NCI-H460 (cell line): ENCODE measurements at places on chromosomes 13 and 19.

- no peak for DNase-seq
These were observed 5.3 kb downstream of the NECTIN2 start for GRCh38 chr19:44851427-44851826.

- no peak for DNase-seq
These were observed 4.8 kb downstream of the F2RL3 start for GRCh38 chr19:16893686-16893989.

DNA sequence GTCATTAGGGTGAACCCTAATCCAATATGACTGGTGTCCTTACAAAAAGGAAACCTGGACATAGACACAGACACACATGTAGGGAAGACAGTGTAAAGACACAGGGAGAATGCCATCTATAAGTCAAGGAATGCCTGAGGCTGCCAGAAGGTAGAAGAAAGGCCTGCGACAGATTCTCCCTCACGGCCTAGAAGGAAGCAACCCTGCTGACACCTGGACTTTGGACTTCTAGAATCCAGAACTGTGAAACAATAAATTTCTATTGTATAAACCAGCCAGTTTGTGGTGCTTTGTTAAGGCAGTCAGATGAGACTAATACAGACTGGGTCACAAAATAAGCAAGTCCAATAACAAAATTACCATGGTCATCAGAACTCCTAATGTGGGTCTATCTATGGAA is 120.4 kb downstream of the ENOX1 start:
- no peak for DNase-seq

DNA sequence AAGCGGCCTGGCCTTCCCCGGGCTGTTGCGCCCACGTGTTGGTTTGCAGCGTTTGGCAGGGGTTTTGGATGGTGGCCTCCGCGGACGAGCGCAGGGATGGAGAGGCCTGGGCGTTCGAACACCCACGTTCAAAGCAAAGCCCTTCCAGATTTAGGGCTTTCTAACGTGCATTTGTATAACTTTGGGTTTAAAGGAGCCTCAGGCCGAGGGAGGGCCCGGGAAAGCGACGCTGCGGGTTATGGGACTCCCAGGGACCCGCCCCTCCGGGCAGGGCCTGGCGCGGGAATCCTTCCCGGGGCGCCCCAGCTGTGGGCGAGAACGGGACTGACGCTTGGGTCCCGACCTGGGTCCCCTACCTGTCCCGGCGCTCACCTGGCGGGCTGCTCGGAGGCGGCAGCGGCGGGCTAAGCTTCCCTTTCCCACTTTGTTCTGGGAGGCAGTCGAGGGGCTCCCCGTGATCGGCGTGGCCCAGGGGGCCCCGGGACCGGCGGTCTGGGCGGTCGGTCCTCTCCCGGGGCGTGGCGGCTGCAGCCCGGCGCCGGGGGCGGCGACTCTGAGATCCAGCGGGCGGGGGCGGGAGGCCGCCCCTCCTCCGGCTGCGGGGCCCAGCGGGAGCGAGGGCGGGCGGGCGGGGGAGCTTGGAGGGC is at the start of gene FBXO17:
Gene FBXO17, minus strand, starts transcription at position 529 of the 647 bp plus-strand sequence. CDS start 25,423 bp downstream, outside the sequence.
- no peak for DNase-seq

DNA sequence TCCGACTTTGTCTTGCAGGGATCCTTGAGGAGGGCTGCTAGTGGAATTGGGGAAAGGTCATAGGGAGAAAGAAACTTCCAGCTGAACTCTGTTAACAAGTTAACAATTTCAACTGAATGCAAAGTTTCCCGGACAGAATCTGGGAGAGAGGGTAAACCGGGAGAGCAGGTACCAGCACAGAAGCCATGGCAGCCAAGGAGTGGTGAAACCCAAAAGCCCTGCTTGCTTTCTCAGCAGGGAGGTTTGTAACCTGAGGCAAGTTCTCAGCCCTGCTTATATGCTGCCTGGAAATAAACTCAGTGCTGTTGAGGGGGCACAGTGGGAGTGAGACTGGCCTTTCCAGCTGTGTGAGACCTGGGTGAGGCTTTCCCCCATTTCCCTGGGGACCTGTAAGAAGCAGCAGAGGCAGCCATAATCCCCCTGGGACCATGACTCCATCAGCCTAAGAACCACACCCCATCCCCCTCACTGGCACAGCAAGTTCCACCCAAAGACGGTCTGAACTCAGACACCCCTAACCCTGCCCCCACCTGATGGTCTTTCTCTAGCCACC is 84.0 kb downstream of the SUCLA2 start:
- DNase-seq = no peak

- no peak for DNase-seq
These were observed at the start of gene SHISA2 for GRCh38 chr13:26051657-26052311. TSS of gene SHISA2 (minus strand) at chr13:26052016. CDS start at chr13:26050975, 1,041 bp downstream.

DNA sequence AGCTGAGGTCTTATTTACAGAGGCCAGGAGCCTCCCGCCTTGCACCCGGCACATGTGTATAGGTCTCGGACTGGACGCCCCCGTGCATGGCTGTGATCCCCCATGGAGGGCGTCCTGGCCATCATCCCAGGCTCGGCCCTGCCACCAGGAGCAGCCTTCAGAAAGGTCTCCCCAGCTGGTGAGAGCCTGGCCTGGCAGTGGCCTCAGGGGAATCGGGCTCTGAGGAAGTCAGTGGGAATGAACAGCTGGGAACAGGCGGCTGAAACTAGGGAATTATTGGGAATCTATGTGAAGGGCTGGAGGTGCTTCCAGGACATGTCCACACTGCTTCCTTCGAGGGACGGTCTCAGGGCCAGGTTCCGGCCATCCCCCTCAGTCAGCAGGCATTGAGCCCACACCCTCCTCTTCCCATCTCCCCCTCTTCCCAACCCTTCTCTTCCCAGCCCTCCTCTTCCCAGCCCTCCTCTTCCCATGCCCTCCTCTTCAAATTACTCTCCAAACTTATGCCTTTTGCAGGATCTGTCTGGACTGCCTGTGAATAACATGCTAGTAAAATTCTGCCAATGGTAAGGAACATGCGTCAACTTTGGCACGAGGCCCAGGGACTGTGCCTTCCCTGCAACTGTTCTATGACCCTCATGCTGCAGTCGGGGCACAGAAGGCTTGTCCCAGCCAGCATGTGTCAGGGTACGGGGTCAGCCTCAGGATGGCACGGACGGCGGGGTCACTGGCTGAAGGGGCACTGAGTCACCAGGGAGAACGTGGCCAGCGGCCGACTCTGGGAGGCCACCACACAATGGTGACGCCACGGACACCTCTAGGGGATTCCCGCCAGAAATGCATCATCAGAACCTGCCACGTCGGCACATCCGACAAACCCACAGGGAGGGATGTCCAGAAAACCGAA is 24.2 kb upstream of the C13orf46 start:
- DNase-seq = no peak

- DNase-seq = no peak
These were observed 90.0 kb downstream of the PDS5B start for GRCh38 chr13:32676242-32676641.

- DNase-seq = no peak
These were observed 1534.0 kb upstream of the SPRY2 start for GRCh38 chr13:81874681-81875661.

DNA sequence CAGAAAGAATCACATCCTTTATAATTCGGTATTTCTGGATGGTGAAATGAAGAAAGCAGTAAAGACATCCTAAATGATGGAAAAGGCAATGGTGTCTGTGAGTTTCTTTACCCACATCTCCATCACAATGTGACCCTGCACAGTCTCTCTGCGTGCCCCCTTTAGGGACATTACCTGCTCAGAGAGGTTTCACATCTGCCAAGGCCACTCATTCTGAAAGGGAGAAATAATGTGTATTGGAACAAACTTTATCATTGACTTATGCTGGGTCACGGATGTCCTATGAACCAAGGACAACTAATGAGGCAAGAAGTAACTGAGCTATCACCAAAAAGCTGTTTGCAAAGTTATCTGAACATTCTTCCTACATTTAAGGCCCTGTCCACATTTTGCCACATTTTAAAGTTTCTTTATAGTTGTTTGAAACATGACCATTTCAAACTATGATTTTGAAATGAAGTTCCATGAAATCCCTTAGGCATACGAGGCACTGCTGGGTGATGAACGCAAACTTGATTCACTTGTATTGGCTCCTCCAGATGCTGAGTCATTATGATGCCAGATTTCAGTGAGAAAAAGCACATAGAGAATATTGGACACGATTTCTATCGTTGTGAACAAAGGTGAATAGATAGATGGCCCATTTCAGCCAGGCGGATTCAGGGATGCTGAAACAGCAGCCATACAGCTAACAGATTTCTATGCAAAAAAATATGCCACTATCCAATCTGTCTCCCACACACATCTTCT is 63.5 kb upstream of the HMGB1 start:
- peak; percentile 65 for DNase-seq

DNA sequence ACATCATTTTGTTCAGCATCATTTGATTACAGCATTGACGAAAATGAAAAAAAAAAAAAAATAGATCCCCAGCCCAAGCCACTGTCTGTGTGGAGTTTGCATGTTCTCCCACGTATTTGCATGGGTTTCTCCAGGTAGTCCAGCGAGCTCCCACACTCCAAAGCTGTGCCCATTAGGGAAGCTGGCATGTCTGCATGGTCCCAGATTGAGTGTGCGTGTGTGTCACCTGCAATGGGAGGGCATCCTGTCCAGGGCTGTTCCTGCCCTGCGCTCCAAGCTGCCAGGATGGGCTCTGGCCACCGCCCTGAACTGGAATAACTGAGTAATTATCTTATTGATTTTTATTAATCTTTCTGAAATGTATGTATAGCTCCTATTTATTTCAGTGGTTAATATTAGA is 88.6 kb downstream of the KLF12 start:
- DNase-seq = no peak

GRCh38 chr13:77299587-77299986 is 27.3 kb downstream of the MYCBP2 start:
- no peak for DNase-seq

DNA sequence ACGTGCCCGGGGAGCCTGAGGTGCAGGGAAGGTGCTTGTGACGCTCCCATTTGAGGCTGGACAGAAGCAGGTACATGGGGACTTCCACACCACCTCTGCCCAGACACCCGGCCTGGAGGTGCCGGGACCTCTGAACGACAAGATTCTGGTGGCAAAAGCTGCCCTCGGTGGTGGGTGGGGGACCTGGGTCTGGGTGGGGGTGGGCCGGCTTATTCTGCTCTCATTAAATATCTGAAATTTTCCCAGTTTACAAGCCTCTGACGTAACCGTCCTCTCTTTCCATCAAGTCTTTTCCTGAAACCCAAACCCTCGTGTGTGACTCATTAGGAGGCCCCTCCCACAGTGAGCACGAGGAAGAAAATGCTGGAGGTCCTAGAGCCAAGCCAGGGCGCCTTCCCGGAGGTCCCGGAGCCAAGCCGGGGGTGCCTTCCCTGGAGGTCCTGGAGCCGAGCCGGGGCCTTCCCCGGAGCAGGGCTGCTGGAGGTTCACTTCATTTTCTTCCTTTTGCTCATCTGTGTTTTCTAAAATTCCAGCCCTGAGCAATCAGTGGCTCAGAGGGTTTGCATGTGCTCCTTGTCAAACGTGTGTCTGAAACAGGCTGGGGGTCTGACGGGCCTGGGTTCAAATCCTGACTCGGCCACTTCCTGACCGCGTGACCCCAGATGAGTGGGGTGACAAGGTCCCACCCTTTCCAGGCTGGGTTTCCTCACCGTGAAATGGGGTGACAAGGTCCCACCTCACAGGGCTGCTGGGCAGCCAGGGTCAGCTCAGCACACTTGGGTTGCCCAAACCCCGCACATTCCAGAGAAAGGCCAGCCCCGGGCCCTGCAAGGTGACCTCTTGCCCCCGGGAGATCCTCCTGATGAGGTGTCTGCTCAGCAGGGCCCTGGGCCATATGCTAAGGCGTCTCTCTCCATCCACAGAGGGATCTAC is 10.0 kb downstream of the CFD start:
- peak; percentile 52 for DNase-seq

- no peak for DNase-seq
These were observed 35.1 kb downstream of the RNF6 start for GRCh38 chr13:26186995-26187394.

DNA sequence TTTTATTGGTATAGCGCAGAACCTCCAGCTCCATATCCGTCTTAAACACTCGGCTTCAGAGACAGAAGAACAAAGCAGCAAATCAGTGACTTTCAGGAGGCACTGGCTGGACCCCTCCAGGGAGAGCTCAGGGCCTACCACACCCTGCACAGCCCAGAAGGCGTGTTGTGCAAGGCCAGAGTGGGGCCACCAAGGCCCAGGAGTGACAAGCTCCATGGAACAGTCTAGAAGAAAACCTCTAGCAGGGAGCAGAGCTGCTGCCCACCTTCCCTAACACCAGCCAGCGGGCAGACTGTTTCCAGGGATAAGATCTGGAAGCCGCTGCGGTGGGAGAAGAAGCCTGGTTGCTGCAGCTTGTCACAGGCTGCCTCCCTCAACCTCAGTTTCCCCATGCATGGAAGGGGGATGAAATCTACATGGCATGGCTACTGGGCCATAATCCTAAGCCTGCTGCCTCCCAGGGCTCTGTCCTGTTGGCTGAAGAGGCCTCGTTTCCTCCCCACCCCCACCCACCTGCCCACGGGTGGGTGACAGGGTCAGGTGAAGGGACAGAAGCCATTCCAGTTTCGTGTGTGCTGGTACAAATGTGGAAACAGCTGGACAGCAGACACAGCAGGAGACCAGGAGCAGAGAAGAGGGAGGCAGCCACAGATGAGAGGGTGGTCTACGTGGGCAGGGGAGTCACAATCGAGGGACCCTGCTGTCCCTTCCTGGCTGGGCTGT is 57.4 kb downstream of the PEPD start:
- no peak for DNase-seq

DNA sequence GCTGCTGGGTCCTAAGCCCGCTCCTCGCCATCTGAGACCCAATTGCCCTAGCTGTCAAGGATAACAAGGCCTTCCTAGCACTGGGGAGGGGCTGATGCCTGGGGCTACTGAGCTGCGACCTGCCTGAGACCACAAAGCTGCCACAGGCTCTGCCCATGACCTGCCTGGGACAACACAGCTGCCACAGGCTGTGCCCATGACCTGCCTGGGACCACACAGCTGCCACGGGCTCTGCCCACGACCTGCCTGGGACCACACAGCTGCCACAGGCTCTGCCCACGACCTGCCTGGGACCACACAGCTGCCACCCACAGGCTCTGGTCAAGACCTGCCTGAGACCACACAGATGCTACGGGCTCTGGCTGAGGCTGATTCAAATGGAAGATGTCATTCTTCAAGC is 54.8 kb downstream of the EPS15L1 start:
- DNase-seq = no peak

DNA sequence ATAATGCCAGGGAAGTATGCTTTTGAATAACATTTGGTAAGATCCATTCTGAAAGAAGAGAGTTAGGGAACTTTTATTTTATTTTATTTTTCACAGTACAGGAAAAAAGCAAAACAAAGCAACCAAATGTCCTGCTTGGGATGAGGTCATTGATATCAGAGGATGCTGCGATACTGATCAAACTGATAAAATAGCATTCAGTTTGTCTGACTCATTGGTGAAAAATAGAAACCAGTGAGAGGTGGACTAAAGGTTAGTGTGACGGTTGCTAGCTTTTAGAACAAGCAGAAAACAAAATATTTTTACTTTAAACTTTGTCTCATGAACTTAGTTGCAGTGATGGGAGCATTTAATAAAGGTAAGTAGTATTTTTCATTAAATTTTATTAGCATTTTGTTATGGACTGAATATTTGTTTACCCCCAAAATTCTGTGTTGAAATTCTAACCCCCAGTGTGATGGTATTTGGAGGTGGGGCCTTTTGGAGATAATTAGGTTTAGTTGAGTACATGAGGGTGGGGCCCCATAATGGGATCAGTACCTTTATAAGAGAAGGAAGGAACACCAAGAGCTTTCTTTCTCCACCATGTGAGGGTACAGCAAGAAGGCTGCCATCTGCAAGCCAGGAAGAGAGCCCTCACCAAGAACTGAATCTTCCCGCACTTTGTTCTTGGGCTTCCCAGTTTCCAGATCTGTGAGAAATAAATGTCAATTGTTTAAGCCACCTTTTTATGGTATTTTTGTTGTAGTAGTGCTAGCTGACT is 37.3 kb downstream of the ITGBL1 start:
- no peak for DNase-seq
